HEK293T (cell line): ENCODE measurements at places on chromosomes 3 and 15.

DNA sequence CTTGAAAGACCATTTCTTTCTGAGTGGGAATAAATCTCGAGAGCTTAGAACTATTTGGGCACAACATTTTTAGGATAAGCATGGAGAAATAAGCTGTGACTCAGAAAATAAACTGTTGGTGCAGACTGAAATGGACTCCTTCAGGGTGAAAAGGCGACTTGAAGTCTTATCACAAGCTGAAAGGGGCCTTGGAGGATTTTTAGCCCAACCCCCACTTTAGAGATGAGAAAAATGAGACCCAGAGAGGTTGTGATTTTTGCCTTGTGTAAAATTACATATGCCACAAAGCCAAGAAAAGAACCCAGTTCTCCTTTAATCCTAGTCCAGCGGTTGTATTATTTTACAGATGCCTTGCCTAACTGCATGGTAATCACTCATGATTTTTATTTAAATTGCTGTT, 1.5 kb downstream of the ATP1B3 start:
- DNase-seq = no peak

GRCh38 chr15:70892912-70893560, 410 bp downstream of the LRRC49 start:
- DNase-seq = peak; percentile 26

GRCh38 chr15:37098468-37099318, 1.7 kb downstream of the MEIS2 start:
- DNase-seq = no peak

- DNase-seq = no peak
Measured at GRCh38 chr15:100308213-100308600, 33.6 kb downstream of the ADAMTS17 start.

- DNase-seq = no peak
Measured at GRCh38 chr3:72182206-72182605, 397.3 kb upstream of the PROK2 start.
